ENCODE measurements at places on chromosomes 4 and X.
A peak's percentile ranks its signal among the peaks of the same experiment; 100 is the strongest.

- no peak for DNase-seq
These were observed 330.3 kb upstream of the BOD1L1 start for GRCh38 chr4:13957871-13958270.

GRCh38 chrX:9835585-9836210 lies 49.5 kb downstream of the SHROOM2 start:
- no peak for DNase-seq

- DNase-seq: peak; percentile 29
These were observed 30.8 kb upstream of the MXD4 start for GRCh38 chr4:2292646-2293108.

DNA sequence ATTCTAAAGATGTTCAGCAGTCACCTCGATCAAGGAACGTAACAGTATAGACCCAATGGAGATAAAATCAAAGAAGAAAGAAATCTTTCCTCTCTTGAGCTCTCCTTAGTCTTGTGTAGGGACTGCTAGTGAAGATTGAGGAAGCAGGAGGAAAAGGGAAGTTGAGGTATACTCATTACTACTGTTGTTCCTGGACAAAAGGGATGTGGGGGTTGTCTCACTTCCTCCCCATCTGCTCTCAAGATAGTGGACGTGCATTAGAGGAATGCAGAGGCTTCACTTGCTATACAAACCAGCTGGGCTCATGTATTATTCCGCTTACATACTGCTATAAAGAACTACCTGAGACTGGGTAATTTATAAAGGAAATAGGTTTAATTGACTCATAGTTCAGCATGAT lies 208.9 kb upstream of the ARHGEF9 start:
- no peak for DNase-seq

- DNase-seq: no peak
These were observed 148.3 kb upstream of the DGKK start for GRCh38 chrX:50618788-50619558.

- peak; percentile 24 for DNase-seq
These were observed 121.1 kb upstream of the NDST4 start for GRCh38 chr4:115234405-115235093.

- DNase-seq: no peak
These were observed 118.9 kb downstream of the KLHL4 start for GRCh38 chrX:87636533-87636932.

DNA sequence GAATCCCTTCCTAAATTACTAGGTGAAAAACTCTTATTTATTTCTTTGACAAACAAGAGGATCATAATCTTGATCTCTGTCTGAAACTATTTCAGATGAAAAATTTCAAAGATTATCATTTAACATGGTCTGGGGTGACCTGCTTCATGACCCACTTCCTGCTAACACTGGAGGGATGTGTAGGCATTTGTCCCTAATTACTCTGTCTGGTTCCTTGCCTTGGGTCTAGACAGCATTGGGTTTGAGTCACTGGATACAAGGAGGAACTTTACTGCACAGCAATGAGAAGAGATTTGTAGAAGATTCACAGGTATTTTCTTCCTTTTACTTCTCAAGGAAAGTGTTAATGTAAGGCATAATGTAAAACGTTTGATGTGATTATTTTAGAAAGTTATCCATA lies 67.9 kb downstream of the LEF1 start:
- no peak for DNase-seq

DNA sequence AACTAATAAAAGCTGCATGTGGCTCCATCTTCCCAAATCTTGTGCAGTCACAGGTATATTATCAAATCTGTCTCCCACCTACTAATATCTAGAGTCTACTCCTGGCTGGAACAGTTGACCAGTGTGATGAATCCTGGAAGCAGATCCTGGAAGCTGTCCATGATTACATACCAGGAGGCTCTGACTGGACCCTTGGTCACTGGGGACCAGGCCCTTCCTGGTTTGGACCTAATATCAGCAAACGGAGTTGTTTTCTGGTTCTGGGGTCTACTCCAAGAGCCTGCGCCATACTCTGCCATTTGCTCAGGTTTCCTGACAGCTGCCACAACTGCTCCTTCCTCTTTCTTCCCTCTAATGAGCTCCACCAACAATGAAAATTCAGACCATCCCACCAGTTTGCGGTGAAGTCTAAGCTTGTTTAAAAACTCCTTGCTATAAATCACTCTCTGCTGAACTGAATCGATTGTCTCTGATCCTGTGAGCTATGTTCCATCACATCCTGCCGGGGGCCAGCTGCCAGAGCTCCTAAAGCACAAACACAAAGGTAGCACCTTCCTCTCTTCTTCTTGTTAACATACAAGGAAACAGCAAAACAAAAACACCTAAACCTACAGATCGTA lies 114.2 kb downstream of the PALLD start:
- no peak for DNase-seq

GRCh38 chrX:13115146-13115855 lies 70.9 kb upstream of the FAM9C start:
- DNase-seq: no peak

DNA sequence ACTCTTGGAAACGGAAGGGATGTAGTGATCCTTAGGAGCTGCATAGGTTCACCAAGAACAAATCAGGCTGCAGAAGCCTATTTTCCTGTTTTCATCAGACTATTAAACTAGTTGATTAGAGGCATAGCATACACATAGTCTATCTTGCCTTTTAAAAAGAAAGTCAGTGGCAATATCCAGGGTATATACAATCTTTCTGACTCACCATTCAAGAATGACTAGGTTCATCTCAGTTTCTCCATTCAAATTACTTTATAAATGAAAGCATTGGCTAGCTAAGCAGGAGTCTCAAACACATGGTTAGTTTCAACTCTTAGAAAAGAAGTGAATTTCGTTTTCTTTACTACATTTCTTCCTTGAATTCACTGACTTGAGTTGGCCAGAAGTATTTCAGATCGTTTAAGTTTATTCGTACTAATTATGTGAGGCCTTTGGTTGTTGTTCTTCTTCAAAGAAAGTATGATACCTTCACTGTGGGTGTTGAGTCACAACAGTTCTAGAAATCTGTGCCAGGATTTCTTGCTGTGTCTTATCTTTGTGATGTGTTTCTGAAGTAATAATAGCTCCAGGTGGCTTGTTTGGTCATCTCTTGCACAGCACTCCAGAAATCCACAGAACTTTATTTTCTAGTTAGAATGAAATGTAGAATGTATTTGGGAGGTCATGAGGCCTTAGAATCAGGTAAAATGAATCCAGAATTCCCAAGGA lies 88.2 kb downstream of the AWAT2 start:
- no peak for DNase-seq

- DNase-seq: no peak
These were observed 1029.7 kb upstream of the TENM3 start for GRCh38 chr4:181213551-181213950.

- DNase-seq: no peak
These were observed 20.1 kb downstream of the IGFBP7 start for GRCh38 chr4:57090079-57090478.

DNA sequence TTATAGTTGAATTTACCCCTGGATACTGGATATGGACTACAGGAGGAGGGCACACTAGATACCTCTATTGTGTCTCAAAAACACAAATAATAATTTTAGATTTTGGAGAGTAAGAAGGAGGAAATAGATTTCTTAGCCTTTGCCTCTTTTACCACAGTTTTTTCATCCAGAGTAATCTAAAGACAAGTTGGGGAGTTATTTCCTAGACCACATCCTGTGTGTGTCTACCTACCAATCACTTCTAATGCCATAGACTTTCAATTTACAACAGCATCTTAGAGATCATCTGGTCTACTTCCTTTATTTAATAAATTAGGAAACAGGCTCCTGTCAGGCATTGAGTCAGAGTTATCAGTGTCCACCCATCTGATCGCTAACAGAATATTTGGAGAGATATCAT lies 191.5 kb downstream of the EDA start:
- no peak for DNase-seq

- no peak for DNase-seq
These were observed 7.8 kb upstream of the INTS6L start for GRCh38 chrX:135512508-135513129.

- DNase-seq: no peak
These were observed 991.6 kb downstream of the FAT4 start for GRCh38 chr4:126306152-126306869.

- no peak for DNase-seq
These were observed 382.2 kb upstream of the SPOCK3 start for GRCh38 chr4:167616476-167616875.

DNA sequence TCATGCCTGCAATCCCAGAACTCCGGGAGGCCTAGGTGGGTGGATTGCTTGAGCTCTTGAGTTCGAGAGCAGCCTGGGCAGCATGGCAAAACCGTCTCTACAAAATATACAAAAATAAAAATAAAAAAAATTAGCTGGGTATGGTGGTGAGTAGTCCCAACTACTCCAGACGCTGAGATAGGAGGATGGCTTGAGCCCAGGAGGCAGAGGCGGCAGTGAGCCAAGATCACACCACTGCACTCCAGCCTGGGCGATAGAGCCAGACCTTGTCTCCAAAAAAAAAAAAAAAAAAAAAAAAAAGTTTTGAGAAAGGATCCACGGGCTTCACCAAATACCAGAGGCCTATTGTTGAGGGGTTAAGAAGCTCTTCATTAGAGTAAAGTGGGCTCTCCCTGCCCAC lies 8.0 kb downstream of the SUPT20HL2 start:
- DNase-seq: no peak

DNA sequence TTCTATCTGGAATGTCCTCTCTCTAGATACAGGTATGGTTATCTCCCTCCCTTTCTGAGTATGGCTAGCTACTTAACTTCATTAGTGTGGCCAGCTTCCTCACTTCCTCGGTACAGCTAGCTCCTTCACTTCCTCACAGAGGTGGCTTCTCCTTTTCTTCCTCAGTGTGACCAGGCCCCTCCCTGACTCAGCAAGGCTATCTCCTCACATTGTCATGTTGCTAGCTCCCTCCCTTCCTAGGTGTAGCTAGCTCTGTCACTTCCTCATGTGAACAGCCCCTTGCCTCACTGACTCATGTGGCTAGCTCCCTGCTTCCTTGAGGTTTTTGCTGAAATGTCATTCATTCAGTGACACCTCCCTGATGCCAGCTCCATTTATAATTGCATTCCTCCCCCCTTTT lies 67.3 kb upstream of the DDIT4L start:
- DNase-seq: no peak

GRCh38 chr4:22607382-22607781 lies 85.4 kb upstream of the GBA3 start:
- DNase-seq: peak; percentile 87

DNA sequence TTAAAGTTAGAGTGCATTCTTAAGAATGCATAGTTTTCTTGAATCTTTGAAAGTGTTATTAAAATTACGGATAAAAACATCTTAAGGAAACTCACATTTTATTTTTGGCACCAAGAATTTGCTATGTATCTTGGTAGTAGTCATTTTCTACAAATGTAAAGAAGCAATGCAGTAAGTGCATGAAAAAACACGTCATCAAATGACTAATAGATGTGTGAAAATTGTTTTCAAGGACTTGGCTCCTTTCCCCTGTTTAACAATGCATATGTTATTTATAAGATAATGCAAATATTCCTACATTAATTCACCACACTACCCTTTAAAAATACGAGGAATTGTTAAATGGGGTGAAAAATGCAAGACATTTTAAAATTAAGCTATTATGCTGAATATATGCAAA lies 461.2 kb upstream of the PCDH7 start:
- DNase-seq: no peak

DNA sequence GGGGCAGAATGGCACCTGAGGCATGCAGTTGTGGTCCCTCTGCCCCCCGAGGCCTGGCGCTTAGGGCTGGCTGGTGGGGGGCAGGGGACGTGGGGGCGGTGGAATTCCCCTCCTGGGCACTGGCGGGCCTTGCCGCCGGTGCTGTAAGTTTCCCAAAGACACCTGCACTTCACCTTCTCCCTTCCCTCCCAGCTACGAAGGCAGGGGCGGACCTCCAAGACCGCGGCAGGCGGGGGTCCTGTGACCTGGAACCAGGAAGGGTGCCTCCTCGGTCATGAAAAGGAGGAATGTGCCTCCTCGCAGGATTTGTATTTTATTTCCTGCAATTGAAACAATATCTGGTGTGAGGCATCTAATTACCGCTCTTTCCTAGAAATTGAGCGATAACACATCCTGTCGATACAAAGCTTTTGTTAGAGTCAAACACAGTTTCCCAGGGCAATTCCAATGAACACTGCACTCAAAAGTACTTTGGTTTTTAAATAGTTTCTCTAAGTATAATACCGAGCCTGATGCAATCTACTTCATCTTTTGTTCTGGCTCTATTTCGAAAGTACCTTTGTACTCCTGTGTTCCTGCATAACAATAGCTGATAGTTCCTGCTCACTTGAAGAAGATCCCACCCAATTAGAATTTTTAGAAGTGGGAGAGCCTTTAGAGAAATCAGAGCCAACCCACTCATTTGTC lies 12.3 kb upstream of the ADRA2C start:
- DNase-seq: no peak

DNA sequence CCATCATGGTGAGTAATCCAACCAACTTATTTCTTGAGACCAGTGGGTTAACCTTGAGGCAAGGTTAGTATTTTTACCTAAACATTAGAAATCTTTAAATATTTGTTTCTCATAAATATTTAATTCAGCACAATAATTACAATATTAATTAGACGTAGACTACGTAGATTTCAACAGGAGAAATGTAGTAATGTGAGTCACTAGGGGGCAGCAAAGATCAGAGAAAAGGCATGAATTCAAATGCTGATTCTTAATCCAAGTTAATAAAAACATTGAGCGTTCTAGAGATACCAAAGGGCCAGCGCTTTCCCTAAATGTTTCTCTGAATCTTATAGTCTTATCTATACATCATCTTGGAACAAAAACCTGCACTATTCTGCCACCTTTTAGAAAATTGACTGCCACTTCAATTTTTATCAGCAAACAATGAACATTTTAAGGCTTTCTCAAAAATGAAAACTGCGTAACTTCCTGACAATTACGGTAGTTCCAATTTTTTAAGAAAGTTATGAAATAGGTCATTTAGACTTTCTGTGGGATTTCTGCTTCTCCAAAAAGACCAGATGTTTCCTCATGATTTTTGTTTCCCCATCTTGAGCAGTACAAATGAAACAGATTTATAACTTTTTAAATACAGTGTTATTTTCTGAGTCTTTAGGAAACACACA lies 180.7 kb downstream of the GASK1B start:
- DNase-seq: peak; percentile 25

GRCh38 chr4:138595171-138595570 lies 353.0 kb upstream of the SLC7A11 start:
- DNase-seq: peak; percentile 62

DNA sequence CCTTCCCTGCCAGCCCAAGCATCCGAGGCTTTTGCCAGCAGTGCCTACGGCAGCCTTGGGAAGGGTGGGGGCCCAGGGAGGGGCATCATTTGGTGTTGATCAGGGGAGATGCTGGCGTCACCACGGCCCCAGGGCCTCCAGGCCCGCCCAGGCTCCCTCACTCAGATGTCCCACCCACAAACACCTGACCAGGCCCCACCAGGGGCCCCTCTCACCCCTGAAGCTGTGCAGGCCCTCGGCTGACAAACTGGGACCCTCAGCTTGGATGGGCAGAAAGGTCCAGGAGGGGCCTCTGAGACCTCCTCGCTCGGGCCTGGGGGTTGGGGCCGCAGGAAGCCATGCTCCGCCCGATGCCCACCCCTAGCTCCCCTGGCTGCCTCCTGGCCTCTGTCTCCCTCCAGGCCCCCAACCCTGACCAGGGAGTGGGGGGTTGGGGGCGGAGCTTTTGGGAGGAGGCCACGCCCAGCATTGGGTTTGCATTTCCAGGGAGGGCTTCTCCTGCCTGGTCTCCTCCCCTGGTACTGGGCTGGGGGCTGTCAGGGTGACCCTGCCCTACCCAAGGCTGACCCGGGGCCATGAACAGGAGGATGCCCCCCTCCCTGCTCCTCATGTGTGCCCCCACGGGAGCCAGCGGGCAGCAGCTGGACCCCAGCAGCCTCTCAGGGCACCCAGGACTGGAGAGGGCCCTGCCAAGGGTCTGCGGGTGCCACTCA lies 33.4 kb upstream of the SPON2 start:
- no peak for DNase-seq

All from D341Med (cell line).